ENCODE measurements at places on chromosomes 11 and 22.

DNA sequence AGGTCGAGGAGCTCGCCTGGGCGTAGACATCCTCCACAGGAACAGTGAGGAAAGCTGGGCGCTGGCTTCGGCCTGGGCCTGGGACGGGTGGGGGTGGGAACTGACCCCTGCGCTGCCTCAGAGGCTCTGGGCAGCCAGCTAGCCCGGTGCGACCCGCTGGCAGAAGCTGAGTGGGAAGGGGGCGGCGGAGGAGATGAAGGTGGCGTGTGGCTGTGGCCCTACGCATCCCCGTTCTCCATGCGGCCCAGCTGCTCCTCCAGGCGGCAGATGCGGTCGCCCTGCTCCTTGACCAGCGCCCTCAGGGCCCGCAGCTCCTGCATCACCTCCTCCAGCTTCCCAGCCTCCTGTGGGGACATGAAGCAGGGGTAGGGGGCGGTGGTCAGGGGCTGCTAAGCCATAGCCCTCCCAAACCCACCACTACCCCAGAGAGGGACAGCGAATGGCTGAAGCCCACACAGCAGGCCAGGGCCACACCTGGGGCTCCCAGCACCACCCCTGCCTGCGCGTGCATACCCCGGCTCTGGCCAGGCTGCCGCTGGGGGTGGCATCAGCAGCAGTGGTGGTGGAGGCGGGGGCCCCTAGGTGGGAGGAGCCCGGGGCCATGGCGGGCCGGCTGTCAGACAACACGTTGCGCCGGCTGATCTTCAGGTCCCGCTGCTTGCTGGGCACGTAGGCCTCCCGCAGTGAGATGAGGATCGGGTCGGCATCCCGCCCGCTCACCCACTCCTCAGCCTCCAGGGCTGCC, 848 bp upstream of the PTPRCAP start:
- no peak for DNase-seq

GRCh38 chr11:30983143-30983542, 386.4 kb downstream of the DCDC1 start:
- no peak for DNase-seq

DNA sequence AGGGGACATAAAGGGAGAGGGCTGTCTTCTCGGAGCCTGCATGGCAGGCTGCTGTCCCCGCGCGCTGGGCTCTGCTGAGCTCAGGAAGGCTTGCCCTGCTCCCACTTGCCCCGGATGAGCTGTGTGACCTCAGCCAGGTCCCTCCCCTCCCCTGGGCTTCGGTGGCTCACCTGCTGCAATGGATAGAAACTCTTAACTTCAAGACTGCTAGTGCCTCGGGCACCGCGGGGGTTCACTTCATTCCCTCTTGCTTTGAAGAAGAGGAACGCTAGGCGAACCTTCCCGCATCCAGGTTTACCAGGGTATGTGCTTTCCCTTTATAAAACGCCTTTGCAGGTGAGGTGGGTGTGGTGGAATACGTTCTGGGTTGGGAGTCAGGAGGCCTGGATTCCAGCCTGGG, 115.0 kb downstream of the PHF21B start:
- no peak for DNase-seq

DNA sequence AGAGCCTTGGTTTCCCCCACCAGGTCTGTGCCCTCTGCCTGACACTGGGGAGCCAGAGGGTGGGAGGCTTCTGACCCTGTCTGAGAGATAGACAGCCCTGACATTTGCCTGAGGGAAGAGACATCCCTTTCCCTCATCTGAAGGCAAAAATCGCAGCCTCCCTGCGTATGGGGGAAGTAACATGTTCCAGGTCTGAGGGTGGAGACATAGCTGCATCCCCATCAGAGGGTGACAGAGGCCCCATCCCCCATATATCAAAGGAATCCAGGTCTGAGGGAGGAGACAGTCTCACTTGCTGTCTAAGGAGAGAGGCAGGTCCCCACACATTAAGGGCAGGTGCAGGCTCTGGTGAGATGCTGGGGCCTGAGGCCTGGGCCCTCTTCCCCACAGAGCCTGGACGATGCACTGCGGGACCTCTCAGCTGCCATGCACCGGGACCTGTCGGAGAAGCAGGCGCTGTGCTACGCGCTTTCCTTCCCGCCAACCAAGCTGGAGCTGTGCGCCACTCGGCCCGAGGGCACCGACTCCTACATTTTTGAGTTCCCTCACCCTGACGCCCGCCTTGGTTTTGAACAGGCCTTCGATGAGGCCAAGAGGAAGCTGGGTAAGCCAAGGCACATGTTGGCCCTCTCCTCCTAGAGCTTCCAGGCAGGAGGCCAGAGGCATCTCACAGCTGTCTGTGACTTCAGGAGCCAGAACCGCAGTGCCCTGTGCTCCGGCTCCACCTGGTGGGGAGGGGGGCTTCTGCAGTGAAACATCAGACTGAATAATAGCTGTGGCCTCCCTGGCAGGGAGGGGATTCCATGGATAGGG, 16.1 kb upstream of the RELT start:
- peak; percentile 33 for DNase-seq

GRCh38 chr11:31301549-31302510, 67.7 kb downstream of the DCDC1 start:
- no peak for DNase-seq

DNA sequence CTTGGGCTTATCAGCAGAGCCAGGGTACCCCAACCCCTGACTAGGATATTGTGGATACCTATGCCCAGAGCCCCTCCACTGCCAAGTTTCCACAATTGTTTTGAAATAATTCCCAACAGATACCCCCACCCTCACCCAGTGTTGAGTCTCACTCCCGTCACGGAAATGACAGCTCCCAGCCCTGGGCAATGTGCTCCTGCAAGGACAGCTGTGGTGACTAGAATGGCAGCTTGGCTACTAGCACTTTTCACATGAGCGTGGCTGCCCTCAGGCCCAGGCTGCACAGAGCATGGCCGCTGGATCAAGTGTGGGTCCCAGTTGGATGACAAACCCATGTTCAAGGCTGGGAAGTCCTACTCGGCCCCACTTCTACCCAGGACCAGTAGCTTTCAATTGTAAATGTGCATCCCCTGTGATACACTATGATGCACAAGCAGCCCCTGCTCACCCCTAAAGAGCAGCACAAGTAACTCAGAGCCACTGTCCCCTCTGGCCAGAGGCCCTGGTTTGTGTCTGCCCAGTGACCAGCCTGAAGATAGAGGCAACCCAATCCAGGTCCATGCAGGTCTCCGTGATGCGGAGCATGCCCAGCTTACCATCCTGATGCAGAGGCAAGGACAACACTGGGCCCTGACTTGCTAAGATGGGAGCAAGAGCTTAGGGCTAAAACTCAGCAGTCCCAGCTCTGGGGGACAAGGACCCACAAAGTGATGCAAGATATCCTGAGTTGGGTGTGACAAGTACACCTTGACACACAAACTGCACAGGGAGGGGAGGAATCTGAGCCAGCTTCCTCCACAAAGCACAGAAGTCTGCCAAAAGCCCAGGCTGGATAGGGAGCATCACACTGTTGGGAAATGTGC, 13.2 kb downstream of the KCNQ1OT1 start:
- DNase-seq: no peak

- no peak for DNase-seq
Measured at GRCh38 chr22:20940186-20940651, 23.0 kb downstream of the CRKL start.

- no peak for DNase-seq
Measured at GRCh38 chr22:36816339-36816635, 548 bp downstream of the PVALB start.

GRCh38 chr11:130608287-130608686, 159.8 kb downstream of the ADAMTS15 start:
- no peak for DNase-seq

DNA sequence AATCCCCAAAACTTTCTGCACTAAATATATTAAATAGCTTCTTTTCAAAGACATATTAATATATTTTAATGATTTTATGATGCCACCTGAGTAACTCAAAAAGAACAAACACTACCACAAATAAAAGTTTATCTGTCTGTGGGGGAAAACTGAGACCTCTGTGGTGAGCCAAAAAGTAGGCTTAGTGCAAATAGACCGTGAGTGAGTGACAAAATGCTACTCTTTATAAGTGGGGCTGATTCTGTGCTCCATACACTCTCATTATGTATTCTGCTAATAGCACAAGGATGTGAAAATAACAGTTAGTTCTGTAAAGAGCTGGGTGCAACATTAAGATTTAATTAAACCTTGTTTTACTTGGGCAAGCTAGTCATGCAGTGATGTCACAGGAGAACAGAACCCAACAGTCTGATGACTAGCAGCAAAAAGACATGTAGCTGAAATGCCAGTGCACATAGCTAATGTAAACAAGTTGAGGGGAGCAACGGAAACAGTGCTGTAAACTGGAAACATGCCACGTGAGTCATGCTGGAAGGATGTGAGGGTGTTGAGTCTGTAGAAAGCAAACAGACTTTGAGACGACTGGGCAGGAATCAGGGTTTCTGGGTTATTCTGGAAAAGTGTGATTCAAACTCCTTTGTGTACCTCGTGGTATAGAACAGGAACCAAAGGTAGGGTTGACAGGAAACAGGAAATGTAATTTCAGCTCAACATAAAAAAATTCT, 1130.4 kb downstream of the LRRC4C start:
- DNase-seq: peak; percentile 54

GRCh38 chr22:19874307-19875060, 19.8 kb upstream of the GNB1L start:
- DNase-seq: peak; percentile 56

DNA sequence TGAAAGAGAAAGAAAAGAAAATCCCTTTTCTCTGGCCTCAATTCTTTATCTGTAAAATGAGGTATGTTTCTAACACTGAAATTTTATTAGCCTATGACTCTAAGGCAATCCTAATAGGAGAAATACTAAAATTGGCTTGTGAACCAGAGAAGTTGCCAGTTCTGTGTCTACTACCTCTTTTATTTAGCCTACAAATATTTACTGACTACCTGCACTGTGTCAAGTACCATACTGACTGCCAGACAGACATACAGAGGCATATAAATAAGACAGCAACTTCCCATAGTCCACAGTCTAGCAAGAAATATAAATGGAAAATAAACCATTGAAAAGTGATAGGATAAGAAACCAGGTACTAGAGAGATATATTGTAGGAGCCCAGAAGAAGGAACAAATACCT, 2.4 kb upstream of the SOX6 start:
- no peak for DNase-seq

DNA sequence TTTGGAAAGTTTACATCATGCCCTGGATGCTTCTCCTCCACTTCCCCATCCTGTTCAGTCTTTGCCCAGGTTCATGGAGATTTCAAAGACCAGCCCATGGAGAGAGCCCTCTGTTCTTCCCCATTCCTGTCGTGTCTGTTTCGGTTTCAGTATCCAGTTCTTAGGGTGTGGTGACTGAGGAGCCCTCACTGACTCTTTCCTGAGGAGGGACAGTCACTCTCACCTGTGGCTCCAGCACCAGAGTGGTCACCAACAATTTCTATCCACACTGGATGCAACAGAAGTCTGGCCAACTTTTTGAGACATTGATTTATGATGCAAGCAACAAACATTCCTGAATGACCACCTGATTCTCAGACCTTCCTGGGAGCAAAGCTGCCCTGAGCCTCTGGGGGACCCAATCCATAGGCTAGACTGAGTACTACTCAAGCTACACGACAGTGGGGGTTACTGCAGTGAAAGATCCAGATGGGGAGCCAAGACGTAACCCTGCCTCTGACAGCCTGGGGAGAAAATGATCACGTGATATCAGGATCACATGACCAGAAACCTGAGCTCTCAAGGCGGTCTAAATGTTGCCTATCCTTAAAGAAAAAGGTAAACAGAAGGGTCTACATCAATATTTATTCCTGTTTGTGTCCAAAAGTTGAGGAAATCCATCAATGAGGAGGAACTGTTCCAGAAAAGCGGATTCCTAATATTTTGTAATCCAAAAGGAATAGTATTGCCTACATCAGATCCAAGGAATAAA, 76.2 kb upstream of the VPREB1 start:
- peak; percentile 60 for DNase-seq

- DNase-seq: no peak
Measured at GRCh38 chr11:133948711-133949110, 8.1 kb downstream of the IGSF9B start.

DNA sequence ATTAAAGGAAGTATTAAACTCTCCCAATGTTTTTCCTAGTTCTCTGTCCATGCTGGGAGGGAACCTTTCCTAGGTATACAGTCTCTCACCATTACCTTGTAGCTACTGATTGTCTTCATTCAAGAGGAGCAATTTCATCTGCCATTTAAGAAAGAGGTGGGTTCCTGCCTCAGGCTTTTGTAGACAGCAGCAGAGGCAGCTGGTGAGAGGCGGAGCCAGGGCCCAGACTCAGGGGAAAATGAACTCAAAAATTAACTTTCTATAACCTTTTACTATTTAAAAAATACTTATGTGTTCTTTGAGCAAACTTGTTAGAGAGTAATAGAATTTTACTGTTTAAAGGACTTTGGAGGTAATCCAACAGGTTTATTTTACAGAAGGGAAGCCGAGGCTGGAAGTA, 133.0 kb downstream of the SNX19 start:
- DNase-seq: no peak

Measured in Daoy (cell line).